ENCODE measurements at places on chromosomes 7 and 10. TPM values are rescaled to one million over a fixed set of nuclear protein-coding genes. Genes with fewer than 3 reads are reported as not detected.

LLCFC1 gene
- total RNA-seq = not detected

RBP4 gene
- total RNA-seq = not detected

NUTM2E gene
- 1.6 TPM for total RNA-seq

IL15RA gene
- not detected for total RNA-seq

ANKIB1 gene
- 36.9 TPM for total RNA-seq

PCGF6 gene
- 21.5 TPM for total RNA-seq

CYP3A7 gene
- not detected for total RNA-seq

TMEM140 gene
- not detected for total RNA-seq

DNA sequence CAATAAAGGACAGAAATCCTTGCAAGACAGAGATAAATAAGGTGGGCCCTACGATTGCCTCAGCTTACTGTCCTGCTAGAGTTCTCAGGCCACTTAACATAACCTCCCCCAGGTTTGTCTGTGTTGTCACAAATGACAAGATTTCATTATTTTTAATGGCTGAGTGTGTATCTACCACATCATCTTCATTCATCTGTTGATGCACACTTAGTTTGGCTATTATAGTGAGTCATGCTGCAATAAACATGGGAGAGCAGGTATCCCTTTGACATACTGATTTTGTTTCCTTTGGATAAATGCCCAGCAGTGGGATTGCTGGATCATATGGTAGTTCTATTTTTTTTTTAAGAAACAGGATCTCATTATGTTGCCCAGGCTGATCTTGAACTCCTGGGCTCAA is 60.6 kb downstream of the PRTFDC1 start:
- H3K27ac ChIP-seq = no peak overlapping the region
- DNase-seq = no peak
- no peaks in the 10 kb centered on the region for H3K36me3 ChIP-seq
- no peaks in the 10 kb centered on the region for H3K4me1 ChIP-seq

GRCh38 chr10:66394342-66395063 is 531.3 kb upstream of the LRRTM3 start:
- H3K36me3 ChIP-seq = no peaks in the 10 kb centered on the region
- no peaks in the 10 kb centered on the region for H3K4me1 ChIP-seq
- no peak overlapping the region for H3K27ac ChIP-seq
- no peak overlapping the region for H3K4me3 ChIP-seq

DNA sequence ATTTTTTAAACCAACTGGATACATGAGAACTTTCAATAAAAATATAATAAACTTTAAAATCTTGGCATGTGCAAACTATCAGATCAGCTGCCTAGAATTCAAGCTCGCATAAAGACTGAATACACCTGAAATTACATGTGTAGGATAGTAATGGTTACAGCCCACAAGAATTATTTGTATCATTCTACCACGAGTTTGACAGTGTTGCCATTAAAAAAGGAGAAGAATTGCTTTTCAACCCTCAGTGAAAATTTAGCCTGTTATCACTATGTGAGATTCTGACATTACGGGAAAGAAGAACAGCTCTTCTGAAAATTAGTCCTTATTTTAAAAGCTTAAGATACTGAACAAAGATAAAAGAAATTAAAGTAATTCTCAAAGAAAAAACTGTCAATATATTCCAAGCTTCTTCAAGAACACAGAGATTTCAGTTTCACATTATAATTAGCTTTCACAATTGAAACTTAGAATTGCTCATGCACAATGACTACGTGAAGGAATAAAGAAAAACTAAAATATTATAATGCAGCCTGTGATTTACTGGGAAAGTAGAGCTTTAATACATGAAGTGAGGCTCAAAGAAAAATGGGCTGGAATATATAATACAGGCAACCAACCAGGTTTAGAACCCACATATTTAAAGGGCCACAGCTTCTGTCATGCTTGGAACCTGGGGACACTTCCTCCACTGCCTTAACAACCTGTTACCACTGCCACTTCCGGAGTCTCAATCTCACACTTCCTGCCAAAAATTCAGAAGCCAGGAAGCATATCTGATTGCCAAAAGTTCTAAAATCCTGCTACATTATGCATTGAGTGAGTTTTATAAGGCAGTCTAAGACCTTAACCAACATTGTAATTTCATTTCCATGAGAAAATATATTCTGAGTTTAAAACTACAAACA is 23.2 kb downstream of the TPK1 start:
- no peaks in the 10 kb centered on the region for H3K36me3 ChIP-seq
- H3K4me3 ChIP-seq = no peak overlapping the region
- H3K27me3 ChIP-seq = no peaks in the 10 kb centered on the region

DNA sequence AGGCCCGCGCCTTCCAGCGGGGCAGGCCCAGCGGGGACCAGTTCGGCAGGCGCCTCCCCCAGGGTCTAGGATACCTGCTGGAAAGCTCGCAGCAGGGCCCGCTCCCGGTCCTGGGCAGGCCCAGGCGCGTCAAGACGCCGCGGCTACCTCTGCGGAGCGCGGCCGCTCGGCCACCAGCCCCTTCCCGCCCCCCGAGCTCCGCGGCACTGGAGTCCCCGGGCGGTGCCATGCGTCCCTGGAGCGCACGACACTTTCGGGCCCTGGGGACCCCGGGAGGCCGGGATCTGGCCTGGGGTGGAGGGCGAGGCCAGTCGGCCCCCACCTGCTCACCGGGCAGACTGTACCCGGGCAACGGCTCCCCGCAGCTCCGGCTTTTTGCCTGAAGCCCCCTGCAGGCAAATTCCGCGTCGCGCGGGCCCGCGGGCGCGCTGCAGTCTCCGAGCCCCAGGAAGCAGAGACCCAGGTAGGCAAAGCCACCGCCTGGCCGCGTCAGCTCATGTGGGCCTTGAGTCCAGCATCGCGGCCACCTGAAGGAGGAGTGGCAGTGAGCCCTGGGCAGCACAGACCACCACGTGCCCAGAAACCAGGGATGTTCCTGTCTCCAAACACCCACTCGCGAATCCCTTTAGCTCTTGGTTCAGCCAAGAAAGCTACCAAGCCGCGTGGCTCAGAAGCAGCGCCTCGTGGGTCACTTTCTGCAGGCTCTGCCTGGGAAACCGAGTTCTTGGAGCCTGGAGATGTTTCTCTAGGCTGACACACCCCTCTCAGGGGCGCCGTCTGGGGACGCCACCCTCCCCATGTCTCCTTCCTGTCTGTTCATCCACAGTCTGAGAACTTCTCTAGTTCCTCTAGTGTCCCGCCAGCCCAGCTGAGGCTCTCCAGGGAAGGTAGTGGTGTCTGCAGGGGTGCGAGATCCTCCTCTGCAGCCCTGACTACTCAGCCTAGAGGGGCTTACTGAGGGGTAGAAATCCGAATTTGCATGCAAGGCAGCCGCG is 46.1 kb upstream of the APBB1IP start:
- no peaks in the 10 kb centered on the region for H3K4me1 ChIP-seq
- no peak for DNase-seq
- no peak overlapping the region for H3K27ac ChIP-seq
- peaks cover 50% of the 10 kb centered on the region for H3K27me3 ChIP-seq

DNA sequence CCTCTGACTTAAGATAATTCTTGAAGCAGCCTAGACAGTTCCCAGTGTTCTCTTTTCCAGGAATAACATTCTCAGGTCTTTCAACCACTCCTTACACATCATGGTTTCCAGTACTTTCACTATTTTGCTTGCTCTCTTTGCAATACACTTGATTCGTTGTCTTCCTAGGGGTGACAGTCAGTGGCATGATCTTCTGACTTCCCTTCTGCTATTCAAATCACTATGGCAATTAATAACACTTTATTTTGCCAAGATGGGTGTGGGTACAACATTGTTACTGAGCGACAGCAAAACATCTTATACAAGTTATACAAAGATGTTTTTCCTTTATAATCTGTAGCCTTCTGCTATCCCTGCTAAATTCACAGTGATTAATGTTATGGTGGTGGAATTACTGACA is 15.3 kb downstream of the ARL3 start:
- no peak overlapping the region for H3K4me3 ChIP-seq
- DNase-seq = no peak
- H3K36me3 ChIP-seq = peaks cover 16% of the 10 kb centered on the region
- H3K27ac ChIP-seq = no peak overlapping the region
- no peaks in the 10 kb centered on the region for H3K4me1 ChIP-seq
- no peaks in the 10 kb centered on the region for H3K27me3 ChIP-seq

GRCh38 chr7:149300620-149301285 is 38.8 kb downstream of the ZNF783 start:
- H3K36me3 ChIP-seq = peaks cover 5% of the 10 kb centered on the region
- DNase-seq = no peak
- no peak overlapping the region for H3K4me3 ChIP-seq
- H3K27me3 ChIP-seq = no peaks in the 10 kb centered on the region

GRCh38 chr10:24792638-24793037 is 69.0 kb upstream of the ARHGAP21 start:
- H3K27ac ChIP-seq = no peak overlapping the region
- no peaks in the 10 kb centered on the region for H3K4me1 ChIP-seq
- no peaks in the 10 kb centered on the region for H3K36me3 ChIP-seq

DNA sequence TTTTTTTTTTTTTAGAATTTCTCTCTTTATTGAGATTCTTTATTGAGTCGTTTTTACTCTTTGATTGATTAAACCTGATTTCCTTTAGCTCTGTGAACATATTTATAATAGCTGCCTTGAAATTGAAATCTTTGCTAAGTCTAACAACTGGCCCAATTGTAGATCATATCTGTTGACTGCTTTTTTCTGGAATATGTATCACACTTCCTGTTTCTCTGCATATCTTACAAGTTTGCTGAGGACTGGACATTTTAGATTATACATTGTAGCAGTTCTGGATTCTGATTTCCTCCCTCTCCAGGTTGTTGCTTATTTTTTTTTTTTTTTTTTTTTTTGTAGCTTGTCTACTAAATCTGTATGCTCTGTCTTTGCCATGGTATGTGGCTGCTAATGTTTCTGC is 56.3 kb downstream of the PRKAR2B start:
- no peaks in the 10 kb centered on the region for H3K27me3 ChIP-seq
- no peak overlapping the region for H3K27ac ChIP-seq
- no peak overlapping the region for H3K4me3 ChIP-seq
- DNase-seq = no peak

DNA sequence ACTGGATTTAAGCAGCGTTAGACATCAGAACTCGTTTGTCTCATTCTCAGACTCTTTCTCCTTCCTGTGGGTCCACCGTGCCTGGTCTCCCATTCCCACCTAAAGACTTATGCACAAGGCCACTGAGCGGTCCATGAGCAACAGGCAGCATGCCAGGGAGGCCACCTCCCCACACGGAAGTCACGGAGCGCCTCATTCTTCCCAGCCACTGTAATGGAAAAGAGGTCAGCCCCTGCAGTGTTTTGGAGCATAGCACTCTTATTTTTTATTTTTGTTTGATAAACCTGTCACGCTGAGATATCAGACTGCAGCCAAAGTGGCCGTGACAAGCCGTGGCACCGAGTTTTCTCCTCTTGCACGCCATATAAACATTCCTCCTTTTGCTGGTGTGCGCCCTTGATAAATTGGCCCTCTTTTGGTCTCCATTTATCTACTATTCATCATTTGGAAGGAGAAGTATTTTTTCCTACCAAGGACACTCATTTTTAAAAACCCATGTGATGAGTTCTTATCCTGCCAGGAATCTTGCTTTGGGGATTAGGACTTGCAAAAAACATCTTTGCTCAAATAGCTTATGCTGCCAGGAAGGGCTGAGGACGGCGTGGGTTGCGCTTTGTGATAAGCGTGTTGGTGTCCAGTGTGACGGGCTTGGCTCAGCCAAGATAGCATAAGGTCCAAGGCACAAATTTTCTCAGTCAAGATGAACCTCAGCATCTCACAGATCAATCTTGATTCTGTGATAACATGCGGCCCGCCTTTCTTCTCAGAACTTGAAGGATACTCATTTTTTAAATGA is 206.0 kb downstream of the CCDC3 start:
- peaks cover 3% of the 10 kb centered on the region for H3K36me3 ChIP-seq
- H3K27ac ChIP-seq = no peak overlapping the region
- H3K4me1 ChIP-seq = peaks cover 33% of the 10 kb centered on the region
- DNase-seq = no peak
- no peaks in the 10 kb centered on the region for H3K27me3 ChIP-seq

DNA sequence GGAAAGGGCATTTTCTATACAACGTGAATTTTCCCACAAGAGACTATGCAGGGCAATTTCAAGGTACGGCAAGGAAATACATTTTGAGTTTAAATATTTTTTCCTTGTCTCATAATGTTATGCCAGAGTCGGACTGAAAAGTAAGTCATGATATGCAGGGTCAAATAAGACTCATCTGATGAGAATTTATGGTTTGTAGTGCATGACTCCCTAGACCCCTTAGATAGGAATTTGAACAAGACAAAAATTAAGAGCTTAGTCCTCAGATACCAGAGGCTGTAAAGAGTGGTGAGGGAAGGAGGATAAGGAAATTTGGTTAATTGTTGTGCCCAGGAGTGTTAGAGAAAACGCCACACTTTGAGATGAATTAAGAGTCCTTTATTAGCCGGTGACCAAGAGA is 616.6 kb downstream of the XPNPEP1 start:
- H3K27me3 ChIP-seq = no peaks in the 10 kb centered on the region
- DNase-seq = no peak
- no peaks in the 10 kb centered on the region for H3K4me1 ChIP-seq
- H3K27ac ChIP-seq = no peak overlapping the region
- H3K36me3 ChIP-seq = no peaks in the 10 kb centered on the region

- H3K27me3 ChIP-seq = no peaks in the 10 kb centered on the region
- no peaks in the 10 kb centered on the region for H3K36me3 ChIP-seq
- peaks cover 18% of the 10 kb centered on the region for H3K4me1 ChIP-seq
- peak; percentile 0 for DNase-seq
- H3K27ac ChIP-seq = no peak overlapping the region
Measured at GRCh38 chr10:79377557-79378382, 30.5 kb downstream of the PPIF start.

DNA sequence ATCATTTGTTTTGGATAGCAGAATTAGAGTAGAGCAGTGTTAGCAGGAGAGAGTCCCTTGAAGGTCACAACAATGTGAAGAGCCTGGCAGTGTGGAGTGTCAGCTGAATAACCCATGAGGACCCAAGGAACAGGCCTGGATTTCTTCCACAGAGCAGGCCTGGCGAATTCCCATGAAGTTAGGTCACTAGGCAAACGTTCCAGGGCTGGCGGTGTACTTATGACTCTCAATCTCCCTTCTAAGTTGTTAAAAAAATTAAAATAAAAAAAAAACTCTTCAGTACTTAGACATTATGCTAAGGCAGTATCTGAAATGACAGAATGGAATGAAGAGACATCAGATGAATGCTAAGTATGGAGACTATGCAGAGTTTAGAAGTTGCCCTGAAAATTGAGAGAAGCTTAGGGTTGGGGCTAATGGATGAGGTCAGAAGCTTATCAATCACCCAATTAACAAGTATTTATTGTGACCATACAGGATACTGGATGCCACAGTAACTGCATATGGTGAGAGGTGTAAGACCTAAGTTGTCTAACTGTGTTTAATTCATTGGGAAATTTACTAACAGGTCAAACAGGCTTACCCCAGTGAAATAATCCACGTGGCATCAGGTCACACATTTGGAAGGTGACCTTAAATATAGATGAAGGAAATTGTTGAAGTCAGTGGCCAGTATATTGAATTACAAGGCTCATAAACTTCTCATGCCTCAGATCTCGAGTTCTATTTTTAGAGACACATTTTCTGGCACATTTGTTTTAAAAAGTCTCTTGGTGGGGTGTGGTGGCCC is 126.2 kb upstream of the NRP1 start:
- no peaks in the 10 kb centered on the region for H3K4me1 ChIP-seq
- H3K36me3 ChIP-seq = no peaks in the 10 kb centered on the region
- H3K4me3 ChIP-seq = no peak overlapping the region
- DNase-seq = no peak
- H3K27me3 ChIP-seq = no peaks in the 10 kb centered on the region

Data from neural crest cell (in vitro differentiated cells).